Activated CD8-positive, alpha-beta T cell treated with anti-CD3 and anti-CD28 coated beads for 36 hours (primary cell): ENCODE measurements at places on chromosomes 5 and 9. TPM values are rescaled to one million over a fixed set of nuclear protein-coding genes. Genes with fewer than 3 reads are reported as not detected.

GRCh38 chr5:140261403-140262171 lies 41.3 kb downstream of the PFDN1 start:
- no peak for DNase-seq

- no peak for DNase-seq
Observed at GRCh38 chr5:40258222-40258621, 421.5 kb upstream of the PTGER4 start.

PCSK1 gene
- not detected for total RNA-seq

MAP1B gene
- total RNA-seq, result 0.25 TPM

GRCh38 chr9:95679874-95680273 lies 163.1 kb upstream of the PTCH1 start:
- DNase-seq, result no peak

GRCh38 chr5:36696059-36696673 lies 89.8 kb downstream of the SLC1A3 start:
- DNase-seq, result peak; percentile 68
